ENCODE measurements at places on chromosomes 4 and X.
A peak's percentile ranks its signal among the peaks of the same experiment; 100 is the strongest.

DNA sequence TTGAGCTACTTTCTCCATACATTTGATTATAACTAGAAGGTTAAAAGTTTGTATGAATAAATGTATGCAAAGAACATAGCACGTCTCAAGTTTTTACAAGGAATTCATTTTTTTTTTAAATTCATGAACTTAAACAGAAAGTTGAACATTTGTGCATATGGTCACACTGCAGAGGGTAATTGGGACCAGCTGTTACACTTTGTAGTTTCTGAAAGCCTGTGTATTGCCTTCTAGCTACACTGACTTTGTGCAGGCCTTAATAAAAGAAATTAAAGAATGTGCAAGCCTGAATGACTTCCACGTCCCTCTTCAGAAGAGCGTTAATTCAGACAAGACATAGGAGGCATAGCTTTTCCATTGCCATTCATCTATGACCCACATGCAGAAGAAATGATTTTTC lies 153.1 kb upstream of the PCDH18 start:
- DNase-seq, result no peak

- DNase-seq, result peak; percentile 41
These were observed 4.3 kb upstream of the RBM3 start for GRCh38 chrX:48569958-48570357.

DNA sequence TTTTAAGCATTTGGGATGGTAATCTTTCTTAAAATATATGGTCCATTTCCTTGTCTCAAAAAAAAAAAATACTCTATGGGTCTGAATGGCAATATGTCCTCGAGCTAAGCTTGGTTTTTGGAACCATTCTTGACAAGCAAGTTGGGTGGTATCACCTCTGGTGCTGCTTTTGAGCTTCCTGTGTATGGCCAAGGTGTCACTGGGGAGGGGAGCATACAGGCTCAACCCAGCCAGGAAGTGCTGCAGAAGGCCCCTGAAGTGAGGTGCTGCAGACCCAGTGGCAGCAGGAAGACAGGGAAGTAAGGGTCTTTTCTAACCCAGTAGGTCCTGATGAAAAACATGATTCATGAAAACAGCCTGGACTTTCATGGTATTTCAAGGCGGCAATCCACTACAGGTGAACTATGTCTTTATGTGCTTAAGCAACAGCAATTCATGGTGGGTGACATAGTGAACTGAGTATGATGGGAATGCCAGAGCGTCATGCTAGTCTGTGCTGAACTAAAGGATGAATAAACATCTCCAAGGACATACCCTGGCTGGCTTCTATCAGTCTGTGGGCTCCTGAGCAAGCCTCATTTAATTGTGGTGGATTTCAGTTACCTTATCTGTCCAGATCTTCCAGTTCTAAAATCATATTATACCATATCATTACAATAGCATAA lies 15.1 kb downstream of the TRAPPC2 start:
- DNase-seq, result no peak

DNA sequence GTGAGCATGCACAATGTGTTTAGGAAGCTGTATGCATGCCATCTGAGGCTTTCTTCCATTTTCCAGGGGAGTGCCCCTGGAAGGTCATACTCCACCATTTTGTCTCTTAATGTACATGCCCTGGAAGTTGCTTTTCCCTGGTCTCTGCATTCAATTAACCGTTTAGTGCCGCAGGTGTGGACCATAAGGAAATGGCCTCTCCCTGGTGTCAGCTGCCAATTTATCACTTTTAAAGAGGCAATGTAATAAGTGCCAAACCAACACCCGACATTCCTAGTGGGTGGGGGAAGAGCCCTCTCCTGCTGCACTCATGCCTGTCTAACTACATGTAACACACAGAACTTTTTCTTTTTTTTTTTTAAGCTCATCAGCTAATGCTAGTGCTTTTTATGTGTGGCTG lies 7.1 kb upstream of the BST1 start:
- no peak for DNase-seq

- no peak for DNase-seq
These were observed 168.8 kb upstream of the RBPJ start for GRCh38 chr4:26152056-26152455.

DNA sequence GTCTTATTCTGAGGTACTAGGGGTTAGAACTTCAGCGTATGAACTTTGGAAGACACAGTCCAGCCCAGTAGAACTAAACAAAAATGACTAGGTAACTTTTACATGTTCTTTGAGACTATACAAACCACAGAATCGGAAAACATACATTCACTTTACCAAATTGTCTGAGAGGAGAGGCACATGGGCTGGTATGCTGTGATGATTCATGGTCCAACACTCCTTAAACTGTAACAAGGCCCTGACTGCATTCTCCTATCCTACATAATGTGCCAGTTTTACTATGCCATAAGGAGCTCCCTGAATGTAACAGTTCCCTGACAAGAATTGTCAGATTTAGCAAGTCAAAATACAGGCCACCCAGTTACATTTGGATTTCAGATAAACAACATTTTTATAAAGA lies 640.0 kb downstream of the RAB28 start:
- no peak for DNase-seq

DNA sequence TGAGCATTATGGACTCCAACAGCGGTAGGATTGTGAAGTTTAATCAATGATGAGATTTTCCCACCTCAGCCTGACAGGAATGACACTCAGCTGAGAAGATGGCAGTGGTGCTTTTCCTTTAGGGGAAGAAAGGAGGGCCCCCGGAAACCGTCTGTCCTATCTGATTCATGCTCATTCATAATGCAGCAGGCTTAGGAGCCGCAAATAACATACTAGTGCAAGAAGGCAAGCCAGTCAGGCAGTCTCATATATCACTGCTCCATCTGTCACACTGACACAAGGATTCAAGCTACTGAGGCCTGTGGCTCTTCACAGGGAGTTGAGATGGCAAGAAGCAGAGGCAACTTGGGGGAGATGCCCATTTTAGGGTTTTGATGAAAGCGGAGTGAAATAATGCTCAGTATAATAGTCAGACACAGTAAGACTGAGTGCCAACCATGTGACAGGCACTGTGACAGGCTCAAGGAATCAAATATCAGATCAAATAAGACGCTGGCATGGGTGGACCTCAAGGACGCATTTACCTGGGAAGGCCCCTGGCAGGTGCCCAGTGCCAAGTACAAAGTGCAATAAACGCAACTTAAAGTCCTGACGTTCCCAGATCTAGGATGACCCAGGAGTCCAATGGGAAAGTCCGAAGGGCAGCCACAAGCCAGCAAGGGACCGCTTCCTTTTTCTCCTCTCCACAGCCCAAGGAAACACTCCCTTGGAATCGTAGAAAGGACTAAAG lies 63.4 kb downstream of the FHDC1 start:
- DNase-seq, result no peak

- peak; percentile 8 for DNase-seq
These were observed 3.3 kb upstream of the BBS7 start for GRCh38 chr4:121873604-121874003.

- no peak for DNase-seq
These were observed 159.7 kb downstream of the ANK2 start for GRCh38 chr4:113209153-113209552.

- DNase-seq, result no peak
These were observed 45.7 kb downstream of the ACOX3 start for GRCh38 chr4:8394806-8395205.

GRCh38 chrX:132968296-132968949 lies 10.0 kb upstream of the HS6ST2 start:
- DNase-seq, result no peak

DNA sequence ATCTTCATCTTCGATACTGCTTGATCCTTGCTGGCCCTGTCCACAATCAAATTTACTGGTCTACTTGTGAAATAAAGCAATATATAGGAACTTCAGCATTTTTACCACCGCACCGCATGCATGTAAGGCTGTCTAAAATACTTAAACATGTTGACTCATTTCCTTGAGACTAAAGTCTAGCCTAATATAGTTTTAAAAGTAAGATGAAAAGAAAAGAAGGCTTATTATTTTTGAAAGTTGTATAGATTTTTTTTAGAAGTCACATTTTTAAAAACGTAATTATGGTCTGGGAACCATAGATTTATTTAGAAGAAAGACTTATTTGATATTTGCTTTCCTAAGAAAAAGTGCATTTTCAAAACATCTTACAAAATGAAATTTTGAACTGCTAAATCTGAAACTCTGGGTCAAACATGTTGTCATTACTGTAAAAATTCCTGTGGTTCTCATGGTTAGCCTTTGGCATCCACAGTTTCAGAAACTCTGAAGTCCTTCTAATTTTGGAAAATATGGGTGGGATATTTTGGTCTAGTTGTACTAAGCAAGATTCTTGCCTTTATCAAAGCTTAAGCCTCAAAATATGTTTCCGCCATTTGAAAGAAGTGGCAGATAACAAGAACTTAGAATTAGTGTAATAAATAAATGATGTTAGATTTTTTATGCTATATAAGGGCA lies 423.5 kb upstream of the CTSO start:
- DNase-seq, result no peak

DNA sequence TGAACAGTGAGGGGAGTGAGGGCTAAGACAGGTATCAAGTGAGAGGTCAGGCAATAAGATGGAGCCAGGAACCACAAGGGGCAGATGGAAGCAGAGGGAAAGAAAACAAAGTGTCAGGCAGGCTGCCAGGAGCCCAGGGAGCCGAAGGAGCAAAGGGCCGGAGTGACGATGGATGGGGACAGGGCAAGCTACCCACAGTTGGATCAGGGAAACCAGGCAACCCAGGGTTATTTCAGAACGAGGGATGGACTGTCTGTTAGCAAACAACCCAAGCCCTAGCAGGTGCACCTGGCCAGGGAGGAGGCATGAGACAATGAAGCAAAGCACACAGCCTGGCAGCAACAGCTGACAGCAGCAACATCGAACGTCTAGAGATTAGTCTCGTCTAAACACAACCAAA lies 39.2 kb downstream of the SEL1L3 start:
- no peak for DNase-seq

GRCh38 chr4:165184220-165184619 lies 23.1 kb upstream of the KLHL2 start:
- DNase-seq, result no peak

DNA sequence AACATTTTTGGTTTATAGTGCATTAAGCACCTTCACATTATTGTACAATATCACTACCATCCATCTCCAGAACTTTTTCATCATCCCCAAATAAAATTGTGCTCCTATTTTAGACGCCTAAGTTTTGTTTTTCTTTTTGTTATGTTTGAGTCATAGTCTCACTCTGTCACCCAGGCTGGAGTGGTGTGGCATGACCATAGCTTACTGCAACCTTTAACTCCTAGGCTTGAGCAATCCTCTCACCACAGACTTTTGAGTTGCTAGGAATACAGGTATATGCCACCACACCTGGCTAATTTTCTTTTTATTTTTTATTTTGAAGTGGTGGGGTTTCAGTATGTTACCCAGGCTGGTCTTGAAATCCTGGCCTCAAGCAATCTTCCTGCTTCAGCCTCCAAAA lies 33.9 kb downstream of the PRSS12 start:
- DNase-seq, result no peak

GRCh38 chrX:152632445-152633097 lies 5.1 kb upstream of the GABRQ start:
- no peak for DNase-seq

DNA sequence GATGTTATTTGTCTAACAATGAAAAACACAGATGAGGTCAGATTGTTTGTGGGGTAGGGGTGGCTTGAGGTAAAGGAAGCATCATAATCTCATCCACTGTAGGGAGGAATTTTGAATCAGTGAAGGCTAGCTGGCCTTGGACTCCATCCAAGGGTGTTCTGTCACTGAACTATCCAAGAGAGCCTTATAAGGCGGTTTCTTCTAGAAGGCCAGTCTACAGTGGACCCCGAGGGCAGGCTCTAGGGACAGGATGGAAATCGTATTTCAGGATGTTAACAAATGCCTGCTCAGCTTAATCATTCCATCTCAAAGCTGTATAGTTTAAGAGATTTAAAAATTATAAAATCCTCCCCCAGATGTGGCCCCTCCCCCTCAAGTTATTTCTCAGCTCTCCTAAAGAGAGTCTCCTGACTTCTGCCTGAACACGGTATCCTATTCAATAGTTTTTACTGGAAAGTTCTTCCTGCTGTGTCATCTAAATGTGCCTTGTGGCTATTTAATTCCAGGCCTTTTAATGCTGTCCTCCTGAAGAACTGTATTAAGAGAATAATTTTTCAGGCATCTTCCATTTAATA lies 8.0 kb downstream of the IGFBP7 start:
- no peak for DNase-seq

GRCh38 chr4:121701263-121701662 lies 4.5 kb upstream of the ANXA5 start:
- DNase-seq, result no peak

- DNase-seq, result no peak
These were observed 171.4 kb downstream of the NWD2 start for GRCh38 chr4:37415845-37416369.

- no peak for DNase-seq
These were observed 70.2 kb upstream of the ZNF518B start for GRCh38 chr4:10527438-10527837.

DNA sequence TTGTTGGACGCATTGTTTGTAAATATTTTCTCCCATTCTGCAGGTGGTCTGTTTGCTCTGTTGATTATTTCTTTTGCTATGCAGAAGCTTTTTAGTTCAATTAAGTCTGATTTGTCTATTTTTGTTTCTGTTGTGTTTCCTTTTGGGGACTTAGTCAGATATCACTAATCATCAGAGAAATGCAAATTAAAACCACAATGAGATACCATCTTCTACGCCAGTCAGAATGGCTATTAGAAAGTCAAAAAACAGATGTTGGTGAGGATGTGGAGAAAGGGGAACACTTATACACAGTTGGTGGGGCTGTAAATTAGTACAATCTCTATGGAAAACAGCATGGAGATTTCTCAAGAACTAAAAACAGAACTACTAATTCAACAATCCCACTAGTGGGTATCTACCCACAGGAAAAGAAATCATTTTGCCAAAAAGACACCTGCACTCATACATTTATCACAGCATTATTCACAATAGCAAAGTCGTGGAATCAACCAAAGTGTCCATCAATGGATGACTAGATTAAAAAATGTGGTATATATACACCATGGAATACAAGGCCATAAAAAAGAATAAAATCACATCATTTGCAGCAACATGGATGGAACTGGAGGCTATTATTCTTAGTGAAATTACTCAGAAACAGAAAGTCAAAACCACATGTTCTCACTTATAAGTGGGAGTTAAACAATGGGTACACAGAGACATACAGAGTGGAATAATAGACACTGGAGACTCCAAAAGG lies 8.1 kb downstream of the COQ2 start:
- no peak for DNase-seq

- no peak for DNase-seq
These were observed 313.6 kb upstream of the DDX53 start for GRCh38 chrX:22686138-22686541.

GRCh38 chr4:162347156-162347841 lies 183.5 kb upstream of the FSTL5 start:
- DNase-seq, result no peak

Data from GM13976 (cell line).